AG08395 (cell line): ENCODE measurements at places on chromosomes 13 and 19.

DNA sequence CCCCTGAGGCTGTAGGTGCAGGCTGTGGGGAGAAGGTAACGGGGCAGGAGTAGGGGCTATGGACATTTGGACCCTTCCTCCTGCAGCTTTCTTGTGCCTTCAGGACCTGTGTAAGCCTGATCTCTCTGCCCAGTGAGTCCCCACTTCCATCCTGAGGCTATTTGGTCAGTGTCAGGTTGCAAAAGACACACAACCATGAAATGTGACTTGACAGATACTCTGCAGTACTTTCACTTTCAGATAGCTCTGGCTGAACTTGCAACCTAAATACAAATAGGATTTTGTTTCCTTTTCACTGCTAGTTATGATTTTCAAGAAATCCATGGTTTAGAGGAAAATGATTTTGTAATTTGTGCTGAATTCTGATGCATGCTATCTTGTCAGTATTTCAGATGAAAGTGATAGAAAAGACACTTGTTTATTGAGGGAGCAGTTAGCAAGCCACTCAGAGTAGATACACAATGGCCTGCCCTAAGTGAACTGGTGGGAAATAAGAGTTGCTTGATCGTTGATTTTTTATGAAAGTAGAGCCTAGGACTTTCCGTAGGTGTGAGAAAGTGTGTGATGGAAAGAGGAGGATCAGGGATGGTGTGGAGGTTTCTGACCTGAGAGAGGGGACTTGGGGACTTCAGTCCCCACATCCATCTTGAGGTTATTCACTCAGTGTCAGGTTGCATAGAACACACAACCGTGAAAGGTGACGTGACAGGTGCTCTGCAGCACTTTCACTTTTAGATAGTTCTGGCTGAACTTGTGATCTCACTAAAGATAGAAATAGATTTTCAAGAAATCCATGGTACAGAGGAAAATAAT lies 18.1 kb upstream of the EID2 start:
- no peak for DNase-seq

- DNase-seq = no peak
Measured at GRCh38 chr13:30376426-30377311, 45.6 kb upstream of the UBE2L5 start.

GRCh38 chr19:33267706-33268105 lies 34.6 kb downstream of the CEBPA start:
- DNase-seq = no peak

DNA sequence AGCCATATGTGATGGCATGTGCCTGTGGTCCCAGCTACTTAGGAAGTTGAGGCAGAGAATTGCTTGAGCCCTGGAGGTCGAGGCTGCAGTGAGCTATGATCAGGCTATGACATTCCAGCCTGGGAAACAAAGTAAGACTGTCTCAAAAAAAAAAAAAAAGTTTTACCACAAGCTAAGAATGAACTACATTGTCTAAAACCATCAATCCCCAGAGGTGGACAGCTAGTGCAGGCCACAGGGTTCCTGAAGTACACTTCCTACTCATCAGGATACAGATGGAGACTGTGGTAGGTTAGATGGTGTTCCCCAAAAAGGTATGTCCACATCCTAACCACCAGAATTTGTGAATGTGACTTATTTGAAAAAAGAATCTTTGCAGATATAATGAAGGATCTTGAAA lies 63.5 kb upstream of the DOCK9 start:
- DNase-seq = no peak

GRCh38 chr13:51887468-51887867 lies 25.7 kb downstream of the CCDC70 start:
- no peak for DNase-seq

DNA sequence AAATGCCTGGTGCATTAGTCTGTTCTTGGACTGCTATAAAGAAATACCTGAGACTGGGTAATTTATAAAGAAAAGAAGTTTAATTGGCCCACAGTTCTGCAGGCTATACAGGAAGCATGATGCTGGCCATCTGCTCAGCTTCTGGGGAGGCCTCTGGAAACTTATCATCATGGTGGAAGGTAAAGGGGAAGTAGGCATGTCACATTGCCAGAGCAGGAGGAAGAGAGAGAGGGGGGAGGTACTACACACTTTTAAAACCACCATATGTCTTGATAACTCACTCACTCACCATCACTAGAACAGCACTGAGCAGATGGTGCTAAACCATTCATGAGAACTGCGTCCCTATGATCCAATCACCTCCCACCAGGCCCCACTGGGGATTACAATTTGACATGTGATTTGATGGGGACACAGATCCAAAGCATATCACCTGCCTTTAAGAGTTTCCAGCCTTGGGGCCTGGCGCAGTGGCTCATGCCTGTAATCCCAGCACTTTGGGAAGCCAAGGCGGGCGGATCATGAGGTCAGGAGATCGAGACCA lies 219.0 kb downstream of the KATNAL1 start:
- DNase-seq = no peak

DNA sequence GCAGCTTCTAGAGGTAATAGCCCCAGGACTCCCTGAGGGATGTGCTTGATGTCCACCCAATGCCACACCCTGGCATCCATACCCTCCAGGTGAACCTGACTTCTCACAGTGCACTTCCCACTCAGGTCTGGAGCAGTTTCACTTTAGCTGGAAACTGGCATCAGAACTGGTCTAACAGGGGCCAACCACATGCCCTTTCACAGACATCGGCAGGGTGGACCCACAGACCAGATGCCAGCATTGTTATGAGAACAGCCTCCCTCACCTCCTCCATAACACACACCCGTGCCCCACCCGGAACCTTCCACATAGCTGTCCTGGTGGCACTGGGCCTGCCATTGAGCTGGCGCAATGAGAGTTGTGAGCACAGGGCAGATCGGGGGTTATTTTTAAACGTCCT lies 77.4 kb upstream of the GPR12 start:
- no peak for DNase-seq

DNA sequence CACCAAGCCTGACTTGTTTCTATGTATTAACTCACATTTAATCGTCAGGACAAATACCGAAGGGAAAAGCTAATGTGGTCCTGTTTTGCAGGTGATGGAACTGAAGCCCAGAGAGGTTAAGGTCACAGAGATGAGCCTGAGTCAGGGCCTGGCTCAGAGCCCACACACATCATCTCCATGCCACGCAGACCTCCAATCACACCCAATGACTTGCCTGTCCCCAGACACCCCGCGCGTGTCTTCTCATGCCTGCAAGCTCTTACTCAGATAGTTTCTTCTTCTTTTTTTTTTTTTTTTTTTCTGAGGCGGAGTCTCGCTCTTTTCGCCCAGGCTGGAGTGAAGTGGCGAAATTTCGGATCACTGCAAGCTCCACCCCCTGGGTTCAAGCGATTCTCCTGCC lies 16.4 kb downstream of the SIX5 start:
- DNase-seq = no peak

DNA sequence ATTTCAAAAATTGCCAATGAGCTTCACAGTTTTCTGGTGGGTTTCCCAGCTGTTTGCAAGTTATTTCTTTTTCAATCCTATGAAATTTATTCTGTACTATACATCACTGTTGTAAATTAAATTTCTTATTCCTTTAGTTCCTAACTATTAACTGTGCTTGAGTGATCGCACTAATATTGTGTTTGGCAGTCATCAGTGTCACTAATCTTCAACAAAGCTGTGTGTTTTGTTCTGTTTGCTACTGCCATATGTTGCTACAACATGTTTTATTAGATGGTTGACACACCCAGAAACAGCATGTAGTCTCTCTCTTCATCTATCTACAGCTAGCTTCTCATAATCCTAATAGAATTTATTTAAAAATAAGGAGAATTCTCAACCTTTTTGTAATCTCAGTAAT lies 453.6 kb upstream of the PRR20A start:
- DNase-seq = no peak

- no peak for DNase-seq
Measured at GRCh38 chr19:8089664-8090601, 37.4 kb downstream of the CCL25 start.

- peak; percentile 61 for DNase-seq
Measured at GRCh38 chr13:109869312-109870237, 83.2 kb upstream of the IRS2 start.

DNA sequence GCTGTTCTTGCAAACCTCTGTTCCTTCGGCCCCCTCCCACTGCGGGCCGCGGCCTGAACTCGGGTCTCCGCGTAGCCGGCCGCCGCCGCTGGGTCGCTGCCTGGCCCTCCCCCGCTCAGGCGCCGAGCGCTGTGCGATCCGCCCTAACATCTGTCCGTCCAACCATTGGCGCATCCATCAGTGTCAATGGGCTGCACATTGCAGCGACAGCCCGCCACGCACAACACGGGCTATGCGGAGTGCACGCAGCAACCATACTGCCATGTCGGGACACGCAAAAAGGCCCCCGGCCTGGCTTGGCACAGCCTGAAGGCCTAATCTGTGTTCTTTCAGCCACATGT lies 2.6 kb upstream of the TSHZ3 start:
- no peak for DNase-seq

DNA sequence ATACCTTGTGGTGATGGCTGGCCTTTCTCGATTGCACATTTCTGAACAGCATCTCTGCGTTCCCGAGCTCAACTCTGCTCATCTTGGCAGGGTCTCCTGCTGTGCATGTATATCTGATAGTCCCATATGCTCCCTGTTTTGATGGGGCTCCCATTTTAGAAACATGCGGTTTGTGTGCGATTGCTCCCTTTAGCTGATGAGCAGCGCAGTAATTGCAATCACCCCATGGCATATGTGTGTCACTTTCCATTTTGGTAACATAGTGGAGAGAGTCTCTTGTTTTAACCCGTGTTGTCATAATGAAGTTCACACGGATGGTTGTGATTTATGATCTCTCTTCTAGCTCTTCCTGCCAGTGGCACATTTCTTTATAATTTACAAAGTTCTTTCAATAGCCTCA lies 144.7 kb downstream of the MTUS2 start:
- DNase-seq = no peak

- DNase-seq = peak; percentile 62
Measured at GRCh38 chr13:67119481-67119894, 110.6 kb downstream of the PCDH9 start.

DNA sequence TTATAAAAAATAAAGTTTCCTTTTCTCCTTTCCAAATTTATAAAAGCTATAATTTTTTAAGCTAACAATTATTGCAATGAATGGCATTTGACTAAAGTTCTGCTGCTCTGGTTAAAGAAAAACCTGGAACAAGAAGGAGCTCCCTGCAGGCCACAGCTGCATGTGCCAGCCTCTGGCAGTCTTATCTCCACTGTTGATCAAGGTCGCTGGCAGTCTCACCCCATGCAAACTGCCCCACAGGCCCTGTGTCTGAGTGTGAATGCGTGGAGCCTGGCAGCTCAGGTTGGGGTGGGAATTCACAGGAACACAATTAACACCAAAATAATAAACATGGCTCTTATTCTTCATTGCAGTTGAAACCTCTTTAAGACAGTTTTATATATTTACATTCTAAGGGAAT lies 30.2 kb upstream of the FREM2 start:
- DNase-seq = no peak

DNA sequence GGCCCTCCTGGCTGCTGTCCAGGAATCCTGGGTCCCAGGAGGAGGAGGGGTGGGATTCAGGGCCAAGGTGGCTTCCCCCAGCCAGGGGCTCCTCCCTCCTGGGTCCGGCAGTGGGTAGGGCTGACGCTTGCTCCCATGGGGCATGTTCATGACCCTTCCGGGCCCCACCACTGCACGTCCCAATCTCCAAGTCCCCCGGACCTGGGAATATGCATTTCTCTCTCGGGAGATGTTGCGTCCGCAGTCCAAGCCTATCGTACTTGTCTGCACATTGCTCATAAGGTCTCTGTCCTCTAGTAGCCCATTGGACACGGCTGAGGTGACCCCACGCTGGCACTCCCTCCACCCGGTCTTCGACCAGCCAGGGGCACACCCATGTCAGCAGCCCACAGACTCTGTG lies 192.3 kb downstream of the TEX29 start:
- DNase-seq = no peak

DNA sequence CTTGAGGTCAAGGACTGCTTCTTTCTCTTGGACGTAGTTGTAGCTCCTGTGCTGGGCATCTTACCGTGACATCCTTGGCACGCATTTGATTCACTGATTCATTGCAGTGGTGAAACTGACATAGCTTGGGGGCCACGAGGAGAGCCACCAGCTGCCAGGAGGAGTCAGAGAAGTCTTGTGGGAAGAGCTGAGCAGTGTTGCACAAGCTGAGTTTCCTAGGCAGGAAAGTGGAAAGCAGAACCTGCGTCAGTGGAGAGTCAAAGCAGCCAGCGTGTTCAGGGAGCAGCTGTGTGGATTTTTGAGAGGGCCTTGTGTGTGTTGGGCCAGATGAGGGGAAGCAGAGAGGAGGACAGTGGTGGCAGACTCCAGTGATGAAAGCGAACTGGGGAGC lies 5.3 kb upstream of the GPR183 start:
- DNase-seq = peak; percentile 90

- DNase-seq = no peak
Measured at GRCh38 chr13:41408121-41408520, 49.2 kb upstream of the RGCC start.

DNA sequence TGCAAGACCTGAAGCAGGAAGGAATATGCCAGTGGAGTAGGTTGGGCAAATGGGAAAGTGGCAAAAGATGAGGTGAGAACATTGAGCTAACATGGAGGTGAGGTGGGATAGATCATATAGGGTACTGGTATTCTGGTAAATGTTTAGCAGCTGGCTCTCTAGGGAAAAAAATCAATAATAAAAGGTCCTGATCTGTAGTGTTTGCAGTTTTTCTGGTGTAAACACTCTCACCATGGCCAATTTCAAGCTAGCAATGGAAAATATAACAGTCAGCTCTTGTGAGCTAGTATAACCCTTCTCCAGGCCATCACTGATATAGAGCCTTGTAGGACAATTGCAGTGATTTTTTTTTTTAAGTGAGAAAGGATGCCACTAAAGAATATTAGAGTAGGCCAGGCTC lies 31.3 kb downstream of the RFC3 start:
- no peak for DNase-seq

GRCh38 chr19:18388100-18388959 lies 2.4 kb downstream of the GDF15 start:
- DNase-seq = peak; percentile 87

DNA sequence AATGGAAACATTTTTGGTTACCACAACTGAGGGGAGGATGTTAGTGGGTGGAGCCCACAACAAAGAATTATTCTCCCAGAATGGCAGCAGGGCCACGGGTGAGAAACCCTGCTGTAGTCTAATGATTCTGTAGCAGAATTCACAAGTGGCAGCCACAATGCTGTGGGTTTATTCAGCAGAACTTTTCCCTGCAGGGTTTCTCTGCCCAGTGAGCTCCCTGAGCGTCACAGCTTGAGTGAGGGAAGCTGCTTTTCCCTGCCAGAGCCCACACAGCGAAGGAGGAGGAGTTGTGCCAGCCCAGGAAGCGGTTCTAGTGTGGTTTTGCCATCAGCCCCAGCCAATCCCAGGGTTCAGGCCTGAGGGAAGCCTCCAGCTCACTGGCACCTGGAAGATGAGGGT lies 4.4 kb downstream of the ATP12A start:
- DNase-seq = peak; percentile 50
